ENCODE measurements at places on chromosomes 5 and 9.

DNA sequence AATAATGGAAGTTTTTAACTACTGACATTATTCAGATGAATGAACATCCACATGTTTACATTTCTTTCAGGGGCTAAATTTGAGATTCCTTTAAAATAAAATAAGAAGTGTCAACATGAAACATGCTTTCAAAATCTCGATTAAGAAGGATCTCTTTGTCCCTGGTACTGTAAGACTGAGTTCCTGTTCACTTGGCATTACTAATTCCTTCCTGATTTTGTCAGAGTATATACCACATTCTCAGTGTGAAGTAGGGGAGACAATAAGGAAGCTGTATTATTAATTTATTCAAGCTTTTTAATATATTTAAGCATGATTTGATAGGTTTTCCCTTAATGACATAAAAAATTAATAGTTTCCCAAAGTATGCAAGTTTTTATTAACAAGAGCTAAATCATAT lies 81.5 kb upstream of the GRHPR start:
- no peak for DNase-seq

DNA sequence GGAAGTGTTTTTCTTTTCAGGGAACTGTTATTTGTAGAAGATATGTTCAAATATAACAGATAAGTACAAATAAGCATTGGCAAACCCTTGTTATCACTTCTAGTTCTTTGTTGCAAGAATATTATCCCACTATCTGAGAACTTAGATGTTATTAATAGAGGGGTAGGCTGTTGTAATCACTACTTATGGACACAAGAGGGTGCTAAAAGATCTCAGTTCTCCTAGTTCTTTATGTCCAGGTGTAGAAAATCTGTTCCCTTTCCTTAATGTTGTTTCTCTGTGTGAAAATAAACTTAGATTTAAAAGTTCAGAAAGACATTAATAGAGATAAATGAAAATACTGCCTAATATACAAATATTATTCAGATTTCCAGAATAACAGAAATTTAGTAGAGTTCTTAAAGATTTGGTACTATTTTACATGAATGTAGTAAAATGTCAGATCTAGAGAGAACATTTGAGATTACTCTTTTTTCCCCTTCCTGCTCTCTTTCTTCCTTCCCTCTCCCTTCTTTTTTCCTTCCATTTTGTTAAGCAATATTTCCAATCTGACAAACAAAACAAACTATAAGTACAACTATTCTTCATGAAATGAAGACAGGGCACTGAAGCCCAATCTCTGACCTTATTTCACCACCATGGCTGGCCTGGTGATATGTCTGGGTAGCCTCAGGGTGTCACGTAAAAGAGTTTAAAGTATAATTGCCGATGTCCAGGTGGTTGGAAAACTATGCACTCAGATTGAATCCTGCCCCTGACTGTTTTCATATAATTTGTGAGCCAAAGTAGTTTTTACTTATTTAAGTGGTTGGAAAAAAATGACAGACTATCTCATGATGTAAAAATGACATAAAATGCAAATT lies 43.6 kb upstream of the C5orf46 start:
- DNase-seq: no peak

DNA sequence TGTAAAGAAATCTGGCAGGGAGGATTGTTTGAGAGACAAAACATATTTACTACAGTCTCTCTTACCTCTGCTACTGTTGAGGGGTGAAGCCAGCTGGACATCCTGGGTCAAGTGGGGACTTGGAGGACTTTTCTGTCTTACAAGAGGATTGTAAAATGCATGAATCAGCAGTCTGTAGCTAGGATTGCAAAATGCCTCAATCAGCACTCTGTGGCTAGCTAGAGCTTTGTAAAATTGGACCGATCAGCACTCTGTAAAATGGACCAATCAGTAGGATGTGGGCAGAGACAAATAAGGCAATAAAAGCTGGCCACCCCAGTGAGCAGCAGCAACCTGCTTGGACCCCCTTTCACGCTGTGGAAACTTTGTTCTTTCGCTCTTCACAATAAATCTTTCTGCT lies 995.8 kb upstream of the CDH6 start:
- no peak for DNase-seq

DNA sequence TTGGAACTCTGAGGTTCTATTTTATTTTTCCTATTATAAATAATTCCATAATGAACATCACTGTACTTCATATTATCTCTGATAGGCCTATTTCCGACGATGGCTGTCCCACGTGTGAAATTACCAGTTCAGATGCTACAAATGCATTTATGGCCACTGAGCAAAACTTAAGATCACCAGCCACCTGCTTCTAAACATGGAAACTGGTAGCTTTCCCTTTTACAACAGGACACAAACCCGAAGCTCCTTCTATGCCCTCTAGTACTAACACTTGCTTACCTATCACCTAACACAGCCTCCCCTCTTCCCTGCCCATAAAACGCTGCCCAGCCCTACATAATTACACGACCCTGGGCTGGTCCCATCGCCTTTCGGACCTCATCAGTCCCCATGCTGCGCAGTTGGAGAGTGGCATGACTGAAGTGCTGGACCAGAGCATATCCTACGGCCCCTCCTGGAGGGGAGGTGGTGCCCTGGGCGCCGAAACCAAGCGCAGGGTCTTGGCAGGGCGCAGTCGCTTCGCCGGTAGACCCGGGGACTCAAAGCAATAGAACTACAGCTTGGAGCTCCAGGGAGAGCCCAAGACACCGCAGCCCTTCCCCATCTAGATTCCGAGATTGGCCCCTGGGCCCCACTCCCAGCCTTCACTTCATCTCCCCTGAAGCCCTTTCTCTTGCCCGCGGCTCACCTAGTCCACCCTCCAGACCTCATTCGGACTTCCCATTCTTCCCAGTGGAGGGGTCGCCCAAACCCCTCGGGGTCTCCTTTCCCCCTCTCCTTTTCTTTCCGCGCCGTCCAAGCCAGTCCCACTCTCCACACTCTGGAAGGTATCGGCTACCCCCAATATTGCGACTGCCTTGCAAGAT lies 1.0 kb upstream of the SAP30L start:
- DNase-seq: peak; percentile 3

- no peak for DNase-seq
Measured at GRCh38 chr5:177442066-177442826, 4.4 kb upstream of the PRR7 start.

DNA sequence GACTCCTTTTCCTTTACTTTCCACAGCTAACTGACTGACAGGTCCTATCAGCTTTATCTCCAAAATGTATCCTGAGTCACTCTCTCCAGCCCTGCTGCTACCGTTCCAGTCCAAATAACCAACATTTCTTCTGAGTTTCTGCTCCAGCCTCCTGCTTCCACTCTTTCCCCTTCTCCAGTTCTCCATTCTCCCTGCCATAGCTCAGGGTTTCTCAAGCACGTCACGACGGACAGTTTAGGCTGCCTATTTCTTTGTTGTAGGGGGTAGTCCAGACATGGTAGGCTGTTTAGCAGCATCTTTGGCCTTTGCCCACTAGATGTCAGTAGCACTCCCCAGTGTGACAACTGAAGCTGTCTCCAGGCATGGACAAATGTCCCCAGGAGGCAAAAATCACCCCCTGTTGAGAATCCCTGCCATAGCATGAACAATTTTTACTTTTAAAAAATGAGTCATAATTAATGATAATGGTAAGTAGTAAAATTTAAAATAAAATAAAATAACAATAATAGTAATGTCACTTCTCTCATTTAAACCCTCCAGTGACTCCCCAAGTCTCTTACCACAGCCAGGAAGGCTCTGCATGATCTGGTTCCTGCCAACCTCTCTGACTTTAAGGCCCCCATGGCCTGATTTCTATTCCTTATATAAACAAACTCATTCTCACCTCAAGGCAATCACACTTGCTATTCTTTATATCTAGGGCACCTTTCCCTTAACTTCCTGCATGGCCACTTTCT lies 105.4 kb upstream of the FER start:
- DNase-seq: no peak

GRCh38 chr5:154520861-154521453 lies 42.9 kb upstream of the HAND1 start:
- DNase-seq: no peak

GRCh38 chr5:150227606-150228273 lies 37.9 kb downstream of the SLC6A7 start:
- DNase-seq: no peak

DNA sequence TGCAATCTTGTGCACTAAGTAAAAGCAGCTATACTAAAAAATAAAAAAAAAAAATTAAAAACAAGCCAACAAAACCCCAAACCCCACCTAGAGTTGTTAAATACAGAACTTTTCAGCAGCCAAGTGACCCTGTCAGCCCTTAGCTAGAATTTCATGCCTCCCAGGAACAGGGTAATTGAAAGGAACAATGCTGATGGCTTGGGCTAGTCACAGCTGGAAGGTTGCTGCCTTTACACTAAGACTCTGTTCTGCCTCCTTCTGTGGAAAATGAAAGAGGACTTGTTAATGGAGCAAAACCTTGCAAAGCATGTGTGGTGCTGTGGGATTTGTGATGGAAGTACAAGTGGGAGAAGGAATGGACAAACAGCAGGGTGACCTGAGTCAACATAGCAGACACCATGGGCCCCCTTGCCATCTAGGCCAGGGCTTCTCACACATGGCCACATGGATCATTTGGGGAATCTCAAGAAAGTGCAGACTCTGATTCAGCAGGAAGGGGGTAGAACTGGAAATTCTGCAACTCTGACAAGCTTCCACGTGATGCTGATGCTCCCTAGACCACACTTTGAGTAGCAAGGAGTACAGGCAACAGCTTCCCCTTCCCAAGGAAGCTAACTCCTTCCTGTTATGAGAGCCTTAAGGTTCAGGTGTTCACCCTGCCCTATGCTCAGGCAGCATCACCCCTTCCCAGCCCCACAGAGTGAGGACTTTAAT lies 14.9 kb upstream of the TMEM252 start:
- DNase-seq: no peak

- DNase-seq: no peak
Measured at GRCh38 chr9:23555851-23556250, 270.2 kb downstream of the ELAVL2 start.

DNA sequence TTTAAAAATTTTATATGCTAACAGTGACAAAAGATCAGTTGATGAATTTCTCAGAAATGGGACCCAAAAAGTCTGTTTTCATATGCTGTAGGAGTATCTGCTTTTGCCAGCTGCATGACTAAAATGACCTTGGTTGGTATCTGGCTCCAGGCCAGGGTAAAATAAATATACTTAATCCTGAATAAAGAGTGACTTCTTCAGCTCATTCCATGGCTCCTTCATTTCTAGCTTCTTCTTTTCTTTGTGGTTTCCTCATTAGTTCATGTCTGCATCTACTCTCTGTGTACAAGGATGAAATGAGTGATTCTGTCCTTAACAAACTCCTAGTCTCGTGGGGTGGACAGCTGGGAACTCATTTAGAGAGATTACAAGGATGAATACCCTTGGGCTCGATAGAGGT lies 36.0 kb downstream of the RCL1 start:
- DNase-seq: no peak

- DNase-seq: no peak
Measured at GRCh38 chr5:173538018-173538417, 78.4 kb downstream of the BOD1 start.

DNA sequence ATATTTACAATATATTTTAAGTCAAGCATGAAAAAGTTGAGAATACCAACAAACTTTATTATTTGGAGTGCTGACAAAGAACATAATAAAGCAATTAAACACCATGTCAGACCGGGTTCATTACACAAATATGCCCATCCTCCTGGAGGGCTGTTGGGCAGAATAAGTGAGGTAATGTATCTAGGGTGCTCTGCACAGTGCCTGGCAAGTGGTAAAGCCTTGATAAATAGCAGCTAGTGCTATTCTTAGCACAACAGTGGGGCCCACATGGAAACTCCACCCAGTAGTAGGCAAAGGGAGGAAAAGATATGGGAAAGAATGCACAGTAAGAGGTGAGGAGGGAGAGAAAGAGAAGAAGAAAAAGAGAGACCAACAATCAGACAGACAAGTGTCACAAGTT lies 97.7 kb downstream of the SLC1A3 start:
- DNase-seq: no peak

DNA sequence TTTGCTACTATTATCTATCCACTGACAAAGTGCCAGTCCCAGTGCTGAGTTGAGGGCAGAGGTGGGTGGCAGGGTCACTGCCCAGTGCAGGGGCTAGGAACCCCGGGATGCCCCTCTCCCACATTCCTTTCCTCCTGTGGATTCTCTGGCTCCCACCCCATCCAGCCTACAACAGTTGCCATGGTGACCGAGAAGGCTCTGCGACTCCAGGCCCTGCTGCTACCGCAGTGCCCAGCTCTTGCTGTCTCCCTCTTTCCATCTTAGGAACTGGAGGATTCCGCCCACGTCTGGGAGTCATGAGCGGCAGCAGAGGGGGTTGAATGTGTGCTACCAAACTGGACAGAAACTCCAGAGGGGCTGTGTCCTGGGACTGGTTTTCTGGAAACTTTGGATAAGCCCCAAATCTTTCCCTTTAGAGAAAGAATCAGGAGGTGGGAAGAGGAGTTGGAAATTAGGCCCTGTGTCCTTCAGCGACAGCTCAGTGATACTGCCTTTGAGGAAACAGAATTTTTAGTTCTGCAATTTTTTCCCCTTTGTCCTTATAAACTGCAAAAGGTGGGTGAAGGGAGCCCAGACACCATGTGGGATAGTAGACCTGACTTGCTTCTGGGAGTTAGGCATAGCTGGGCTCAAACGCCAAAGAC lies 20.7 kb upstream of the C5orf47 start:
- no peak for DNase-seq

DNA sequence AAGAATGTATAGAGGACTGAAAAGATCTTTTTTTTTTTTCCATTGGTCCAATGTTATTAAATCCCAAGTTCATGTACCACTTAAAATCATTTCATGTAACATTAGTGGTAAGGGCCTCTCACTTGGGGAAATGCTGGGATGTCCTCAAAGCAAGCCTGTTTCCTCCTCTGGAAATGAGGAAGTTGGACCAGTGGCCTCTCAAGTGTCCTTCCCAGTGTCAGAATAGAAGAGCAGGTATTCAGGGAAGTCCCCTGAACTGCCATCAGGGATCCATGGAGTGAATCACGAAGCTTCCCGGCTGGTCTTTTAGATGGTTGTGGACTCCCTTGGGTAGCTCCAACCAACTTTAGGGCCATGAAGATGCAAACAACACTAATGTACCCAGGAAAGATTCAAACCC lies 55.2 kb upstream of the AFAP1L1 start:
- DNase-seq: no peak

- no peak for DNase-seq
Measured at GRCh38 chr9:2427120-2427891, 194.3 kb upstream of the VLDLR start.

DNA sequence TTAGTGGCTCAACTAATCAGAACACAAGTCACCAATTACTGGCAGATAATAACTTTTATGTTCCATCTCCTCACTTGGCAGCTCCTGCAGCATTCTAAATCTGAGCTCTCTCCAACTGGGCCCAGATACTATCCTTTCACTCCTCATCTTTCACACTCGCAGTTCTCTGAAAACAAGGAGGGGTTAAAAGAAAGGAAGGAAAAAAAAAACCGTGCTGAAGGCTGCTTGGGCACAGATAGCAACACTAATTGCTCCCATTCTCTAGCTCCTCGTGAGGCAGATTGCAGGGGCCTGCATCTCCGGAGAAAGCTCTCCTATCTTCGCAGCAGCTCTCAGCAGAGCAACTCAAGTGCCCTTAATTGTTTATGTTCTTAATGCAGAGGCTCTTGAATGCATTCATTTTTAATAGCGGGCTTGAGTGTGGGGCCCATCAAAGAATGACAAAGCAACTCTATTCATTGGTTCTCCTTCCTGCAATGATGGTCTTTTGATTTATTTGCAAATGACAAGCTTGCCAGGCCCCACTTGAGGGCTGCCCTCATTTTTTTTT lies 23.9 kb downstream of the TLE1 start:
- no peak for DNase-seq

GRCh38 chr9:81686614-81687520 lies 2.5 kb downstream of the TLE1 start:
- DNase-seq: peak; percentile 20

- DNase-seq: no peak
Measured at GRCh38 chr5:27978322-27978721, 939.9 kb upstream of the CDH9 start.

- no peak for DNase-seq
Measured at GRCh38 chr5:64569858-64570257, 64.0 kb downstream of the RGS7BP start.

Data from stimulated activated CD8-positive, alpha-beta memory T cell treated with anti-CD3 and anti-CD28 coated beads, Interleukin-7, amount 100 ng/mL, for 48 hours (primary cell).